ENCODE measurements at places on chromosomes 12 and 14.

DNA sequence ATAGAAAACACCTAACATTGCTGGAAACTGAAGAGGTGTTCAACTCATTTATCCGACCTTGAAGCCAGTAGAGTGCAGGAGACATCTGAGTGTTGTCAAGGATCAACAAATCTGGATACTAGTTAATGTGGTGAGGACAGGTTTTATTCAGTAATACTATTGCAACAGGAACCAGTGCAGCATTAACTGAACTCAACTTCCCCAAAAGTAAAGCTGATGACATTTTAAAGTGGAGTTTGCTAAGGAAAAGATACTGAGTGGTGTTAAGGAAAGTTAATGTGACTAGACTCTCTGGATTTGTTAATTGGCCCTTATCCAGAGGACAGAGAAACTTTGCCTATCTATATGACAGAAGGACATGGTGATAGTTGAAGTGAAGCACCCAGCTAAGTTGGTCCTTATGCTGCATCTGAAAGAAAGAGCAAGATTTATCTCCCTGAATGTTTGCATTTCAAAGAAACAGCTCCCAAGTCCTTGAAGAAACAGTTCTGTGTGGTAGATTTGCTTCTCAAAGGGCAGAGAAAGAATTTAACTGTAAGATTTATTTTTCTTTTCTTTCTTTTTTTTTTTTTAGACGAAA is 1.2 kb upstream of the CLEC7A start:
- DNase-seq, result no peak

- no peak for DNase-seq
Observed at GRCh38 chr14:29928117-29928640, 532 bp upstream of the PRKD1 start.

DNA sequence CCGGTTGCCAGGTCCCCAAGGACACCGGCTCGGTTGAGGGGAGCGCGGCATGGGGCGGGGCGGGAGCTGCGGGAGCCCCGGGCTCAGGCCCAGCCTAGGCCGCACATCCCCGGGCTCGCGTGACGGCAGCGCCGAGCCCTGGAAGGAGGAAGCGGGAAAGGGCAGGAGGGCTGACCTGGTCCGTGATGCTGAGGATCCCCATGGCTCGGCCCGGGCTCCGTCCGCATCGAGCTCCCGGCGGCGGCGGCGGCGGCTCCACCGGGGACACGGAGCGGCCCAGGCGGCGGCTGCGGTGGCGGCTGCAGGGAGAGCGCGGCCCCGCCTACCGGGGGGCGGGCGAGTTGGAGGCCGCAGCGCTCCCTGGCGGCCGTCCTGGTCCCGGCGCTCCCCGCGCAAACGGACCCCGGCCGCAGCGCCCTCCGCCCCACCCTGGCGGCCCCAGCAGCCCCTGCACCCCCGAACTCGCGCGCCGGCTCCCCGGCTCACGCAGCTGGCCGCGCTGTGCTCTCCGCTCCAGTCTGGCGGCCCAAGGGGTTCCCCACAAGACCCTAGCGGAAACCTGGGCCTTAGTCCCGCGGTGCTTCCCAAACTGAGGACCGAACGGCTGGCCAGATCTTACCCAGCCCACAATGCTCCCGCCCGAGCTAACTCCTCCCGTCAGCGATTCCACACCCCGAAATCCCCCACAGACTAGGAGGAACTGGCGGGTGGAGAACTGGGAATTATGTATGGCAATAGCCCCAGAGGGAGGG is at the start of gene ANKRD52:
ANKRD52 (minus strand) TSS at position 317 of the 752 bp plus-strand sequence; CDS start at position 202, 115 bp downstream.
- peak; percentile 69 for DNase-seq

- no peak for DNase-seq
Observed at GRCh38 chr12:72982356-72982755, 710.2 kb downstream of the TRHDE start.

GRCh38 chr12:13805041-13805440 is 176.4 kb downstream of the GRIN2B start:
- no peak for DNase-seq

- no peak for DNase-seq
Observed at GRCh38 chr14:79443602-79444001, 767.7 kb downstream of the DIO2 start.

- DNase-seq, result no peak
Observed at GRCh38 chr12:61161961-61162360, 1098.2 kb upstream of the USP15 start.

DNA sequence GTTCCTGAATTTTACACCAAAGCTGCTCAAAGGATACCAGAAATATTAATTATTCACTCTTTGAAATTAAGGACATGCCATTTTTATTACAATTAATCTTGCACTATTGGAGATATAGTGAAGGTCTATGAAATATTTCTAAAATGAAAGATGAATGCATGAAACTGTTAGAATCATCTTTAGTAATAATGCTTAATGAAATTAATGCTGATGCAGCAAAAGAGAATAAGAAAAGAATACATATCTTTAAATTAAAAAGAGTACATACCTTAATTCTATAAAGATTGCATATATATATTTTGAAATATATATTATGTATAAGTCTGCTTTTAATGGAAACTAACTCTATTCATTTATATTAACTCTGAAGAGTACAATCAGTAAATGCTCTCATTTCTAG is 236.0 kb downstream of the ALX1 start:
- no peak for DNase-seq

DNA sequence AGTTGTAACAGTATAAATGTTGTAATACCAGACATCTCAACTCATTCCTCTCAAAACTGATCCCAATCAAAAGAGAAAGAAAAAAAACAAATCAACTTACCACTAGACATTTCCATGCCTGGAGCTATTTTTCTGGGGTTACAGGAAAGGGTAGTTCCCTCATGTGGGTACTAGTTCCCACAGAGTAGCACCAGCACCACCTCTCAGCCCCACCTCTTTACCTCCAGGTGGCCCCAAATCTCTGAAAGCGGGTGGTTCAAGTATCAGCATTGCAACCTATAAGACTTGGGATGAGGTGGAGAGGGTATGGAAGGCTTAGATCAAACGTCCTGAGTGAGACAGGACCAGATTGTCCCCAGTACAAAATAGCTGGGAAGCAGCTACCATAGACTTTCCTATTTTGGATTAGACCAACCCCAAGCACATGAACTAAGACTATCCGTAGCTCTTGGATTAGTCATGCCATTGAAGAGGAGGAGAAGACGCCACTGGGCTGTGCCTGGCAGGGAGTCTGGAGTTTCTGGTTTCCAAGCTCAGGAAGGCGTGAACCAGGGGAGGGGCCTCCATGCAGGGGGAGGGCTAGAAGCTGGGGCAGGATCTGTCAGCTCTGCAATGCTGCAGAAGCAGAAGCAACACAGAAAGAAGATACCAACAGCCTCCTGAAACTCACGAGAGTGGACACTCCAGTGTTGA is at the start of gene SLC39A2:
SLC39A2 (plus strand) TSS at position 620 of the 693 bp plus-strand sequence. CDS start 154 bp downstream, outside the sequence.
- no peak for DNase-seq

Data from activated CD4-positive, alpha-beta T cell treated with anti-CD3 and anti-CD28 coated beads for 24 hours (primary cell).